ENCODE measurements at places on chromosomes 7 and 10. TPM values are rescaled to one million over a fixed set of nuclear protein-coding genes. Genes with fewer than 3 reads are reported as not detected.

- no peaks in the 10 kb centered on the region for H3K36me3 ChIP-seq
- no peak overlapping the region for H3K4me3 ChIP-seq
- H3K4me1 ChIP-seq: peaks cover 9% of the 10 kb centered on the region
Observed at GRCh38 chr7:68730964-68731363, 867.3 kb upstream of the AUTS2 start.

GRCh38 chr10:5628451-5629302 lies 37.7 kb downstream of the ASB13 start:
- H3K36me3 ChIP-seq: no peaks in the 10 kb centered on the region
- no peak for DNase-seq
- H3K4me1 ChIP-seq: no peaks in the 10 kb centered on the region
- no peaks in the 10 kb centered on the region for H3K27me3 ChIP-seq
- H3K27ac ChIP-seq: no peak overlapping the region

- peaks cover 26% of the 10 kb centered on the region for H3K27me3 ChIP-seq
- DNase-seq: peak; percentile 32
- H3K4me3 ChIP-seq: no peak overlapping the region
- no peak overlapping the region for H3K27ac ChIP-seq
- H3K4me1 ChIP-seq: 0 out of 2 replicates have a peak, but pooled peaks cover 7% of the 10 kb centered on the region
Observed at GRCh38 chr7:139821349-139822105, 7.5 kb upstream of the TBXAS1 start.

GRCh38 chr10:17425584-17426262 lies 28.7 kb downstream of the ST8SIA6 start:
- no peaks in the 10 kb centered on the region for H3K4me1 ChIP-seq
- no peak for DNase-seq
- H3K4me3 ChIP-seq: no peak overlapping the region
- H3K27me3 ChIP-seq: no peaks in the 10 kb centered on the region

- H3K27me3 ChIP-seq: no peaks in the 10 kb centered on the region
- peaks cover 14% of the 10 kb centered on the region for H3K36me3 ChIP-seq
- H3K27ac ChIP-seq: no peak overlapping the region
Observed at GRCh38 chr7:30837581-30837980, 66.4 kb downstream of the MINDY4 start.

GRCh38 chr7:4144811-4145510 lies 537.1 kb upstream of the FOXK1 start:
- no peaks in the 10 kb centered on the region for H3K27me3 ChIP-seq
- H3K27ac ChIP-seq: no peak overlapping the region

Gene CCDC136
- polyA plus RNA-seq: 48.4 TPM

GRCh38 chr10:6622921-6623320 lies 42.8 kb upstream of the PRKCQ start:
- no peaks in the 10 kb centered on the region for H3K36me3 ChIP-seq
- no peak overlapping the region for H3K27ac ChIP-seq
- H3K4me3 ChIP-seq: no peak overlapping the region
- H3K27me3 ChIP-seq: peaks cover 10% of the 10 kb centered on the region

- peaks cover 9% of the 10 kb centered on the region for H3K36me3 ChIP-seq
- peaks cover 13% of the 10 kb centered on the region for H3K4me1 ChIP-seq
- DNase-seq: no peak
- H3K27ac ChIP-seq: peak overlapping the region; percentile 100
- H3K27me3 ChIP-seq: no peaks in the 10 kb centered on the region
- H3K4me3 ChIP-seq: no peak overlapping the region
Observed at GRCh38 chr7:117132321-117133120, 179.2 kb downstream of the ST7 start.

Gene OR2A12
- polyA plus RNA-seq: not detected

GRCh38 chr10:12507165-12507850 lies 158.0 kb downstream of the CAMK1D start:
- H3K4me3 ChIP-seq: no peak overlapping the region
- H3K4me1 ChIP-seq: no peaks in the 10 kb centered on the region
- H3K27me3 ChIP-seq: no peaks in the 10 kb centered on the region
- no peaks in the 10 kb centered on the region for H3K36me3 ChIP-seq

GRCh38 chr10:35236739-35237138 lies 99.6 kb upstream of the CCNY start:
- no peaks in the 10 kb centered on the region for H3K4me1 ChIP-seq
- H3K27me3 ChIP-seq: no peaks in the 10 kb centered on the region
- H3K4me3 ChIP-seq: no peak overlapping the region
- H3K27ac ChIP-seq: no peak overlapping the region
- no peaks in the 10 kb centered on the region for H3K36me3 ChIP-seq

All from SK-N-SH (cell line).